AG20443 (cell line): ENCODE measurements at places on chromosomes 1 and 21.
A peak's percentile ranks its signal among the peaks of the same experiment; 100 is the strongest.

- peak; percentile 33 for DNase-seq
Observed at GRCh38 chr1:66809736-66810326, 8.8 kb upstream of the INSL5 start.

- no peak for DNase-seq
Observed at GRCh38 chr1:161038523-161039153, at the start of gene TSTD1. TSS of gene TSTD1 (minus strand) at chr1:161038964. CDS start at chr1:161038889, 75 bp downstream.

GRCh38 chr1:185768371-185768770, 34.2 kb downstream of the HMCN1 start:
- DNase-seq, result no peak

DNA sequence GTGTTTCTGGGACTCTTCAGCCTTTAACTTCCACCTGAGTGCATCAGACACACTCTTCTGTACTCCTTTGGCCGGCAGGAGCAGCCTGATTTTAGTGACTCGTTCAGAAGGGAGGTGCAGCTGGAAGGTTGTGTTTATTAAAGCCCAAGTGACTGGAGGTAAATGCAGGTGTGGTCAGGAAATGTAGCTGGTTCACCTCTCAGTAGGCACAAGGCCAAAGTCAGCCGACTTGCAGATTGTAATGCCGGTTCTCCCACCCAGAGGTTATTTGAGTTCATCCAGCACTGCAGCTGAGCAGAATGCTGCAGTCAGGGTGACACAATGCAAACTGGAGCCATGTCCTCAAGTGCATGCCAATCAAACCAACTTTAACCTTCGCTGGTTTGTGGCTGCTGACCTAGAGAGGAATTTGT, 91.5 kb downstream of the SPATA46 start:
- no peak for DNase-seq

DNA sequence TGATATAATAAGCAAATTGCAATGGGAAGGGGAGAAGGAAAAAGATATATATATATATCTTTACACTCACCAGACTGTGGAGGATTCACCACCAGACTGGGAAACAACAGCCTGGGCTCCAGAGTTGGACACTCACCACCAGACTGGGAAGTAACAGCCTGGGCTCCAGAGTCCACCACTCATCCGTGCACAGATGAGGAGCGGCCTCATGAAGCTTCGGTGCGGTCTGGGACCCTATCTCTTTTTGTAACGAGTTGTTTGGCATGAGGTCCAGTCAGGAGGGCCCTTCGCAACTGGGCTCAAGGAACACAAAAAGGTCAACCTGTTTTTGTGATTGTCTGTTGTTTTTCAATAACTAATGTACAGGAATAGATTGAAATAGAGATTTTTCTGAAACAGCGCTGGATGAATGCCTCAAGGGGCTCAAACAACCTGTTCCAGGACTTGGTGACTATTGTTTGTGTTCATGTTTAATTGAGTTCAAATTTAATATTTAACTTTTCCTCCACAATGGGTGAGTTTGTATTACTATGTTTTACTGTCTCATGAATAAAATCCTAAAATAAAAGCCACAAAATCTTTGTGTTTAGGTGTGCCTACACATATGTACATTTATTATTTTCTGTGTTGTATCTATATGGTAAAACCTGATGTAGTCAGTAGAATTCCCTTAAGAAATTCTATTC, 40.1 kb downstream of the S100A10 start:
- no peak for DNase-seq

- no peak for DNase-seq
Observed at GRCh38 chr1:174654560-174654959, 206.8 kb downstream of the GPR52 start.

GRCh38 chr1:48775831-48776392, 779 bp downstream of the BEND5 start:
- DNase-seq, result no peak

- DNase-seq, result no peak
Observed at GRCh38 chr1:89540406-89540970, 15.9 kb downstream of the LRRC8B start.

DNA sequence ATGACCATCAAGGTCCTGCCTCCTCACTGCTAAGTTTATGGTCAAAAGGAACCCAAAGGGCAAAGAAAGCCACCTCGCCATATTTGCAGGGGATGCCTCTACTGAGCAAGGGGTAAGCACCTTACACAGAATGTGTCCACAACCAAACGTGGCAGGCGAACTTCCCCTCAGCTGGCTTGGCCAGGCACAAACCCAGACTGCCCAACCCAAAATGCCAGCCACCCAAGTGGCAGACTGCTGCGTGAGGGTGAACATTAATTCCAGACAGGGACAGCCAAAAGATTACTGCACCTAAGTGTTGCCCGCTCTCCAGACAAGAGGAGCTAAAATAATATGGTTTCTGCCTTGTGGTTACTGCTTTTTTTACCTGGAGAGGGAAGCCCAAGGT, 16.0 kb downstream of the ZNF697 start:
- no peak for DNase-seq

- DNase-seq, result no peak
Observed at GRCh38 chr1:94580367-94581115, 39.0 kb upstream of the F3 start.

- no peak for DNase-seq
Observed at GRCh38 chr1:175043824-175044223, 20.6 kb upstream of the MRPS14 start.

DNA sequence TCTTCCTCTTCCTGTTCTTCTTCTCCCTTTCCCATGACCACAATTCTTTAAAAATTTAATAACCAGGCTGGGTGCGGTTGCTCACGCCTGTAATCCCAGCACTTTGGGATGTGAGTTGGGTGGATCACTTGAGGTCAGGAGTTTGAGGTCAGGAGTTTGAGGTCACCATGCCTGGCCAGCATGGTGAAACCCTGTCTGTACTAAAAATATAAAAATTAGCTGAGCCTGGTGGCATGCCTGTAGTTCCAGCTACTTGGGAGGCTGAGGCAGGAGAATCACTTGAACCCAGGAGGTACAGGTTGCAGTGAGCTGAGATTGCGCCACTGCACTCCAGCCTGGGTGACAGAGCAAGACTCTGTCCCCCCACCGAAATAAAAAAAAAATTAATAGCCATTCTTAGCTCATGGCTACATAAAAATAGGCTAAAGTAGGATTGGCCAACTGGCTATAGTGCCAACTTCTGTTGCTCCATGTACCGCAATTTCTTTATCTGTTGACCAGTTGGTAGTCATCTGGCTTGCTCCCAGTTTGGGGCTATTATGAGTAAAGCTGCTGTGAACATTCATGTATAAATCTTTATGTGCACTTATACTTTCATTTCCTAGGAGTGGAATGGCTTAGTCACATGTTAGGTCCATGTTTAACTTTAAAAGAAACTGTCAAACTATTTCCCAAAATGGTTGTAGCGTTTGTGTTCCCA, 136.3 kb downstream of the PEX14 start:
- no peak for DNase-seq

DNA sequence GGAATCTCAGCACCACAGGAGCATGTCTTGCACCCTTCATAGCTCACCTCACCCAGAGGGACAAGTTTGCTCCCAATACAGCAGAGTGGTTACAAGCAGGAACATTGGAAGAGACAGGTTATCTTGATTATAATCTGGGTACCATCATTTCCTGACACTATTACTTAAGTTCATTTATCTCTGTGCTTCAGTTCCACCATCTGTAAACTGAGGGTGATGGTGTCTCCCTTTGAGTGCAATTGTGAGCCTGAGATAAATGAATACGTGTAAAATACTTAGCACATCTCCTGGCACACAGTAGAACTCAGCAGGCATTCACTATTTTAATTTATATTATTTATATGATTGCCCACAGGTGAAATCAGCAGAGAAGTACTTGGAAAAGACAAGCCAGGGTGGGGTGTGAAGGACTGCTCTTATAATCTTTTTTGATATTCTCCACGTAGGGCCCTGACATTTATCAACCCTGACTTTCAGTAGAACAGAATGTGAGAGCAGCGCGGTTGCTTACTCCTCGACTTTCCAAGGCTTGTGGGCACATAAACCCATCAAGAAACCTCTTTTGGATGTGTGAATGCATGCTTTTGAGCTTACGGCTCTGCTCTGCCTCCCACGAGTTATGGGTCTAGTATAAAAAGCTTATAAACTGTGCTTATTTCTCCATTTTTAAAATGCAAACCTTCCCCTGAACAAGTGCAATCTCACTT, 34.9 kb downstream of the DUSP10 start:
- no peak for DNase-seq

GRCh38 chr1:184424157-184424556, 37.3 kb downstream of the C1orf21 start:
- DNase-seq, result no peak

GRCh38 chr1:6010554-6010953, 18.3 kb upstream of the NPHP4 start:
- no peak for DNase-seq

DNA sequence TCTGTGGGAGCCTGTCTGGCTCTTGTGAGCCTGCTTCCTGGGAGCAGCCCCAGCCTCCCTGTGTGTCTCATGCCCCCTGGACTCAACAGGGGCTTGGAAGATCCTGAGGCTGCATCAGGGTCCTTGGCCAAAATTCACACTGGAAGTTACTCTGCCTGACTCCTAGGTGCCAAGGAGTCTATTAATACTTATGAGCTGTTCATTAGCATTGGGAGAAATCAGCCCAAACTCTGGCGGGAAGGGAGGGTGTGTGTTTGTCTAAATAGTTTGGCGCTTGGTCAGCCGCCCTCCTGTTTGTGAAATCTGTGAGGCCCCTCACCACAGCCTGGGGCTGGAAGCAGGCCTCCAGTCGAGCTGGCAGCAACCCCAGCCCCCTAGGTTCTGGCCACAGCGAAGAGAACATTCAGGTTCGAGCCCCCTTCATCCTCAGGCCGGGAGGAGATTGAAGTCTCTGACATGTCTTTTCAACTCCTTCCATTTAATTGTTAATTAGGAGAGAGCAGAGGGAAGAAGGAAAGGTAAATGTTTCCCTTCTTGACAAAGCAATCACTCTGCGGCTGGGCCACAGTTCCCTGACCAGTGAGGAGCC, 82.1 kb upstream of the F3 start:
- DNase-seq, result no peak

DNA sequence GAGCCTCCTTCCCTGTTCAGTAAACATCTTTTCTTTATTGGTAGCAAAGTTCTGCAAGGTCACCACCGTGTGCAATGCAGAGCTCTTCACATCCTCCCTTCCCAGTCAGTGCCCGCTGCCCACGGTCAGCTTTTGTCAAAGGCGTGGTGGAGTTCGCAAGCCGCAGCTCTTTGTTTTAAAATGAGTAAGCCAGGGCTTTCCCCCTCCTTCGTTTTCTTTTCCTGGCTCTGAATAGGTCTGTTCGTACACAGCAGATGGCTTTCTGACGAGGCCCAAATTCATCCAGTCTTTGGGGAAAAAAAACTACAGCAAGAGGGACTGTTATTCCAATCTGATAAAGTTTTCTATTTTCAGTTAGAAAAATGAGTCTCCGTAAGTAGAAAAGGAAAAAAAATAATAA, 153.2 kb downstream of the LRIG2 start:
- no peak for DNase-seq

DNA sequence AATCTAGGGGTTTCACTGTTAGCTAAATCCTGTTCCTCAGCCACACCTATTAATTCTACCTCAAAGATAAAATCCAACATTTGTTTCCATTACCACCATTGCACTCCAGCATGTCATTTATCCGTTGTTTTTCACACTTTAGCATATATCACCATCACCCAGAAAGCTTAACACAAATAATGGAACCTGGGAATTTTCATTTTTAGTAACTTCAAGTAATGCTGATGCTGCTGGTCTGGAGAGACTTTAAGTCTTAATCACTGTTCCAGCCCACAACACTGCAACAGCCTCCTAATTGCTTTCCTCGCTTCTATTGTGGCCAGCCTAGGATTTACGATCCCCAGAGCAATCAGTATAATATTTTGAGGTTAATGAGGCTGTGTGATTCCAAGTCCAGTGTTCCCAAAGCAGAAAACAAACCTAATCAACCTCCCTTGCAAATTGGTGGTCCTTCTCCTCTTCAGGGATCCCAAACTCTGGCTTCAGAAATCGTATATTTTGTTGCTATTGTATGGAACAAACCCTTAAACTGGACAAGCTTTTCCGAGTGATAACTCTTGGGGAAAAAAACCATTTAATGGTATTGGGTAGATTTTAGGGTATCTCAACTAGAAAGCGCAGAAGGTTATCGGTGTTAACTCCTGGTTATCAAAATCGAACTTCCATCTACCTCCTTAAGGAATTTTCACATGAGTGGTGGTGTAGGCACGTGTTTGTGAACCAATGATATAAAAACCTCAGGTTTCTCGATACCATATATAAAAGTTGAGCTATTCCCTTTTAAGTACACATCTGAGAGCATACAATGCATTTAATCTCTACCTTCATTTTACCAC, 50.0 kb upstream of the BOLA1 start:
- no peak for DNase-seq

DNA sequence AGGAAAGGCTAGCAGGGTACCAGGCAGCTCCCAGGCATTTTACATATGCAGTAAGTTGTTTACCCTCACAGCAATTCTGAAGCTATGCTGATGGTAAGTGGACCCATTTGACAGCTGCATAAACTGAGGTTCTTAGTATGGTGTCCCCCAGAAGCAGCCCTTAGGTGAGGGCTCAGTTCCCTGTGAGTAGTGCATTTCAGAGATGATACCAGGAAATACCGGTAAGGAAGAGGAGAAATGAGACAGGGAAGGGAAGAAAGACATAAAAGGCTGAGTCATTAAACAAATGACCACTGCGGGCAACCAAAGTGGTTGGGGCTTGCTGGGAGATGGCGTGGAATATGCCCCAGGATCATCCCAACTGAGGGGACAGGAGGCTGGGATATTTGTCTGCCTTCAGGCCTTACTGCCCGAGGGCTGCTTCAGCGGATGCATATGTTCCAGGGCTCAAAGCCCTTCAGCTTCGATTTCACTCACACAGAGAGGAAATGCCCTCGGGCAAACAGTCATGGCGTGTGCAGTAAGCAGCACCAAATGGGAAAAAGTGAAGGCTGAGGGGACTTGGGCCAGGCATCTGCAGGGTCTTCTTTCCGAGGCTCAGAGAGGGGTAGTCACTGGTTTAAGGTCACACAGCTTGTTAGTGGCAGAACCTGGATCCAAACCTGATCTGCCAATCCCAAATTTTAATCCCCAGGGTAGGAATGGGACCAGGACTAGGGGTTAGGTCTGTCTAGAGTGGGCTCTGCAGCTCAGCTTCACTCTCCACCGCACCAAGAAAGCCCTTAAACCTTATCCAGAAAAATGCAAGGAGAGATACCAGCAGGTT, 133.7 kb upstream of the RUNX3 start:
- DNase-seq, result no peak

DNA sequence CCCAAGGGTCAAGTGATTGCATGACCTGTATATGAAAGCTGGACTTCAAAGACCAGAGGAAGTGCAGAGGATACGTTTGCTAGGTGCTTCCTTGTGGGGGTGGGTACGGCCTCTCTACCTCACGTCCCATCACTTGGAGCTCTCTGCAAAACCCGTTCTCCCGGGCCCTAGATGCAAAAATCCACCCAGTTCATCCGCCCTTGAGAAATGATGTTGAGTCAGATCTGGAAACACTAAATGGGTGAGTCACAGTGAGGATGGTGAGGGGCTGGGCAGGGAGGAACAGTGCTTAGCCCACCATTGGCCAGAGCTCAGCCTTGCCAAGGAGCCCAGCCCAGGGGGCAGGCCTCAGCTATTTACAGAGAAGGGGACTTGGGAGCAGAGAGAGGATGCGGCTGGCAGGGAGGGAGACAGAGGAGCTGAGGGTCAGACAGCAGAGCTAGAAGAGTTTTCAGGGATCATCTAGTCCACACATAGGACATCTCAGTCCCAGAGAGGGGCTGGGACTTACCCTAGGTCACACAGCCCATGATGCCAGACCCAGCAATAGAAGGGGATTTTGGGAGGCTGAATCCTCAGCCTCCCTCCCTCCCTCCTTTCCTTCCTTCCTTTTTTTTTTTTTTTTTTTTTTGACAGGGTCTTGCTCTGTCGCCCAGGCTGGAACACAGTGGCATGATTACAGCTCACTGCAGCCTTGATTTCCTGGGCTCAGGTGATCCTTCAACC, 14.6 kb downstream of the ARHGEF10L start:
- DNase-seq, result peak; percentile 82

- DNase-seq, result no peak
Observed at GRCh38 chr1:92910081-92910480, 51.2 kb downstream of the DIPK1A start.
